ENCODE measurements at places on chromosomes 11 and 22. TPM values are rescaled to one million over a fixed set of nuclear protein-coding genes. Genes with fewer than 3 reads are reported as not detected.

Gene MRGPRX3
- total RNA-seq: not detected

- DNase-seq: peak; percentile 99
- H3K36me3 ChIP-seq: peaks cover 90% of the 10 kb centered on the region
- H3K4me3 ChIP-seq: peak overlapping the region; percentile 76
- no peaks in the 10 kb centered on the region for H3K27me3 ChIP-seq
- peak overlapping the region; percentile 98 for H3K27ac ChIP-seq
- peaks cover 85% of the 10 kb centered on the region for H3K4me1 ChIP-seq
These were observed 13.2 kb downstream of the RAC2 start for GRCh38 chr22:37230673-37231405.

DNA sequence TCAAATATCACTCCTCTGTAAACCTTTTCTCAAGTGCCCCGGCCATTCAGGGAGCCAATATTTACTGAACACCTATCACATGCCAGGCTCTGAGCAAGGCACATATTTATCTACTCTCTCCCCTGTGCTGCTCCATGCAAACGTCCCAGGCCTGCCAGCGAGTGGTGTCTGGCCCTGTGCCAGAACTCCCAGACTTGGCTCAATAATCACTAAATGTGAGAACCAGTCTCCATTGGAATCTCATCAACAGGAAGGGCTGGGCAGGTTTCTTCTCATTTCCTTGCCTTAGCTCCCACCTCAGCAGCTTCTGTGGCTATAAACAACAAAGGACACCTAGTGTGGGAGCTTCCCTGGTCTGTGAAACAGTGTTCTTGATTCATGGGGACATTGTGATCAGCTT, 21.7 kb downstream of the RASSF10 start:
- no peak overlapping the region for H3K4me3 ChIP-seq
- peaks cover 11% of the 10 kb centered on the region for H3K27me3 ChIP-seq
- H3K36me3 ChIP-seq: no peaks in the 10 kb centered on the region
- no peak overlapping the region for H3K27ac ChIP-seq
- DNase-seq: no peak

DNA sequence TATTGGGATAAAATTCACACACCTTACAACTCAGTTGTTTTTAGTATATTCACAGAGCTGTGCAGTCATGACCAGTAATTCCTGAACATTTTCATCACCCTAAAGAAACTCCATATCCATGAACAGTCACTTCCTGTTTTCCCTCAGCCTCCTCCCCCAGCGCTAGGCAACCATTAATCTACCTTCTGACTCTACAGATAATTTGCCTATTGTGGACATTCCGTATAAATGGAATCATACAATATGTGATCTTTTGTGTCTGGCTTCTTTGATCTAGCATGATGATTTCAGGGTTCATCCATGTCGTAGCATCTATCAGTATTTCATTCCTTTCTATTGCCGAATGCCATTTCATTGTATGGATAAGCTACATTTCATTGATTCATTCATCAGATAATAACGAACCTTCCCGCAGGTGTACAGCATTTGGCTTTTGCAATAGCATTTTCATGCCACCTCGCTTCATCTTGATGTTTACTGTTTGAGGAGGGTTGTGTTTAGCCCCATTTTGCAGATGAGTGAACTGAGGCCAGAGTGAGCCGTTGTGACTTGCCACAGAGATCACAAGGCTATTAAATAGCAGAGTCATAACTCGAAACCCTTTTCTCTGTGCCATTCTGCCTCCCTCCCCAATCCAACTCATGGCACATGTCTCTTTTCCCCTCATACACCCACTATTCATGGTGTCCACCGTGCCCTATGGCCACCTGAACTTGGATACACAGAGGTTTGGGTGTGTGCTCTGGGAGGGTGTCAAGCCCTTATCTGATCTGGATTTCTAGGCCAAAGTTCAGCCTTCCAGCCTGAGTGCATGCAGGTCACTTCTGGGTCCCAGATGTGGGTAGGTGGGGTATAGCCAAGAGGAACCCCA, 11.1 kb upstream of the MYH9 start:
- no peak for DNase-seq
- peaks cover 17% of the 10 kb centered on the region for H3K4me1 ChIP-seq
- H3K27me3 ChIP-seq: no peaks in the 10 kb centered on the region
- no peaks in the 10 kb centered on the region for H3K36me3 ChIP-seq
- no peak overlapping the region for H3K4me3 ChIP-seq

DNA sequence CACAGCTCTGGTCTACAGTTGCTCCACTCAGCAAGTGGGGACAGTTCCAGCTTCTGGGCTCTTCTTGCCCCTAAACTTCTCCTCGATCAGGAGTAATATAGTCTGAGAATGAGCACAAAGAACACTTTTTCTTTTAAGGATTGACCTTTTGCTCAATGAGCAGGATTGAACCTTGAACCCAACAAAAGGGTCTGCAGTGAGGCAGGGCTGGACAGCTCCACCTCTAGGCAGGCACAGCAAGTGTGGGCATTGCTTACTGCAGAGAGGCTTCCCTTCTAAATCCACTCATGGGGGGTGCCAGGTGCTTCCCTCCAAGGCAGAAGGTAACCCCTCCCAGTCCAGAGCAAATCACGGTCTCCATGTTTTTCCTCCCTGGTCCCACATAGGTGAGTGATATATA, 279.5 kb downstream of the ST3GAL4 start:
- no peaks in the 10 kb centered on the region for H3K36me3 ChIP-seq
- no peak overlapping the region for H3K4me3 ChIP-seq
- no peaks in the 10 kb centered on the region for H3K4me1 ChIP-seq
- no peak for DNase-seq

- peaks cover 10% of the 10 kb centered on the region for H3K4me1 ChIP-seq
- H3K4me3 ChIP-seq: no peak overlapping the region
- no peak for DNase-seq
These were observed 3.8 kb upstream of the ZNF195 start for GRCh38 chr11:3382613-3383285.

All from activated CD8-positive, alpha-beta T cell treated with anti-CD3 and anti-CD28 coated beads for 36 hours (primary cell).